Lower lobe of right lung (tissue), 2 donors: ENCODE measurements at places on chromosomes 1 and 21. TPM values are rescaled to one million over a fixed set of nuclear protein-coding genes. Genes with fewer than 3 reads are reported as not detected.

The MEX3A gene
- 0.74 TPM for total RNA-seq

DNA sequence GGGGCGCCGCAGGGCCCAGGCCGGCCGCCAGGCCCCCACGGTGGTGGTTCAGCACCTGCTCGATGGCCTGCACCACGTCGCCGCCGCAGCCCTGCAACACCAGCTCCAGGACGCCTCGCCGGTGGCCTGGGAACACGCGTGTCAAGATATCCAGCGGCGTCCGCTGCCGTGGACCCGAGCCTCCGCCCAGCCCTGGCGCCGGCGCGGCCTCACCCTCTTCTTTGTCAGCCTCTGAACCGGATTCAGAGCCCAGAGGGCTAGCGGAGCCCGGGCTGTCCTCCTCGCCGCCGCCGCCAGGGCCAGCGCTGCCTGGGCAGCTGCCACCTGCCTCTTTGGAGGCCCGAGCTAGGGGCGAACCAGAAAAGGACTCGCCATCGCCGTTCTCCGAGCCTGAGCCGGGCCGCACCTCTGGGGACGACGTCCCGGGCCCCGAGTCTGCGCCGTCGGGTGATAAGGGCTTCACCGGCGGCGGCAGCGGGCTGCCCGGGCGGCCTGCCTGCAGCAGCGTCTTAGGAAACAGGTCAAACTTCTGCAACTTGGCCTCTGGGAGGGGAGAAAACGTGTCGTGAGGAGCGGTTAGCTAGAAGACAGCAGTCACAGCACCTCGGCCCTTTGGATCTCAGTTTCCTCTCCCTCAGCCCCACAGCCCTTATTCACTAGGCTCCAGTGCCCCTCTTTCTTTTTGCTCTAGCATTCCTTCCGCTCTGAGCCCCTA, 3.9 kb downstream of the DMRTA2 start:
- DNase-seq: no peak

The CD5L gene
- total RNA-seq: 6.8 TPM

The OLIG2 gene
- not detected for total RNA-seq

The POU2F1 gene
- 20.1 TPM for total RNA-seq

DNA sequence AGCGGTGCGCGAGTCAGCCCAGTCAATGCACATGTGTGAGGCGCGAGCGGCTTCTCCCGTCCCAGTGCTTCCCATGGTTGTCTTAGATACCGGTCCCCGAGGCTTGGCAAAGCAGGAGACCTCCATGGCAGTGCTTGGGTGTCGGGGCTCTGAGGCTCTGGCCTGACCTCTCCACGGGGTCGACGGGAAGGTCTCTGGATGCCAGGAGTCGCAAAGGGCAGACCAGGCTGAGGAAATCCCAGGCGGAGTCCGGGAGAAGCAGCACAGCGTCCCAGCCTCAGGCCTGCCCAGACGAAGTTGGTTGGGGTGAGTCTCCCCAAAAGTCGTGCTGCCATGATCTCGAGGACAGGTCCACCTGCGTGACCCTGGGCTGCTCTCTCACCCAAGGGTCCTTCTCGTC, 3881.6 kb downstream of the SRGAP2C start:
- DNase-seq: no peak

DNA sequence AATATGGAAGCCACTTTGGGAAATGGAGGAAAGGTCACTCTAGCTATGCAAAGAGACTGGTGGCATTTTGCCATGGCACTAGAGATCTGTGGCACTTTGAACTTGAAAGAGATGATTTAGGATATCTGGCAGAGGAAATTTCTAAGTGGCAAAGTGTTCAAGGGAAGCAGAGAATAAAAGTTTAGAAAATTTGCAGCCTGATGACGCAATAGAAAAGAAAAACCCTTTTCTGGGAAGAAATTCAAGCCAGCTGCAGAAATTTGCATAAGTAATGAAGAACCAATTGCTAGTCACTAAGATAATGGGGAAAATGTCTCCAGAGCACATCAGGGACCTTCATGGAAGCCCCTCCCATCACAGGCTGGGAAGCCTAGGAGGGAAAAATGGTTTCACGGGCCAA, 191.1 kb upstream of the B3GALT2 start:
- DNase-seq: no peak

DNA sequence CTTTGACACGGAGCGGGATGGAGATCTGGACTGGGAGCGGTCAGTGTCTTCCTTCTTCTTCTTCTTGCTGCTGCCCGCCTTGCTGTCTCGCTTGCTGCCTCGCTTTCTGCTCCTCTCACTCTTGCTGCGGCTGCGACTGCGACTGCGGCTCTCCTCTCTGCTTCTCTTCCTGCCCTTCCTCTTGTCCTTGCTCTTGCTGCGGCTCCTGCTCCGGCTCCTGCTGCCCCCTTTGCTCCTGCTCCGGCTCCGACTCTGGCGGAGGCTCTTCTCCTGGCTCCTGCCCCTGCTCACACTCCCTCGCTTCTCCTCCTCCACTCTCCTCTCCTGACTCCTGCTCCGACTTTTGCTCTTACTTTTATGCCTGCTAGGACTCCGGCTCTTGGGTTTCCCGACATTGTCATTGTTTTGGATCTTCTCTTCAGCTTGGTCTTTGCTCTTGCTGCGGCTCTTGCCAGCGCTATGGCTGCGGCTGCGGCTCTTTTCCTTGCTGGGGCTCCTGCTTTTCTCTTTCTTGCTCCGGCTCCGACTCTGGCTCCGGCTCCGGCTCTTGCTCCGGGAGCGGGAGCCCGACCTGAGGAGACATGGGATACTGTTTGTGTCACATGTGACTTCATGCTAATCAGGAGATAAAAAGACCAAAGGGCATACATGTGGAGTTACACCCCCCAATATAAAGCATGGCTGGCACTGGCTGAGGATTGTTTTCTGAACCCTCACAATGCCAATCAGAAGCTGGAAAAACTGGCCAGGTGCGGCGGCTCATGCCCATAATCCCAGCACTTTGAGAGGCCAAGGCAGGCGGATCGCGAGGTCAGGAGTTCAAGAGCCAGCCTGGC, 25.2 kb upstream of the TMEM200B start:
- peak; percentile 28 for DNase-seq
